Stimulated activated CD4-positive, alpha-beta T cell treated with anti-CD3 and anti-CD28 coated beads, Interleukin-1b, Interleukin-23, amount 100 ng/mL, for 1 hour (primary cell): ENCODE measurements at places on chromosomes 2 and 18.

DNA sequence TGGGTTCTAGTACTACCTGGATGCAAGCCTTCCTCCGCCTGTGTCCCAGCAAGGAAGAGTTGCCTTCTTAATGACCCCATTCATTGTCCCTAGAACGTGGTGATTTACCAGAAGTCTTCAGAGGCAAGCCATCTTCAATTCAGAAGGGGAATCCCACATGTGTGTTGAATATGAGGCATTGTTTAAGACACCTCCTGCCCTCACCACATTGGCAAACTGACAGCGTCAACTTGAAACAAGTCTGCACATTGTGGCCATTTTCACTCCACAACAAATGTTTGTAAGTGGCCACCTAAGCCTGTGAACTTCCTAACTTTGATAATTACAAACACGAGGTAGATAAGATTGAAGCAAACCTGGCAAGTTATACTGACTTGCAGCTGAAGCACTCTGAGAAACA lies 83.7 kb downstream of the TCF7L1 start:
- DNase-seq: no peak

DNA sequence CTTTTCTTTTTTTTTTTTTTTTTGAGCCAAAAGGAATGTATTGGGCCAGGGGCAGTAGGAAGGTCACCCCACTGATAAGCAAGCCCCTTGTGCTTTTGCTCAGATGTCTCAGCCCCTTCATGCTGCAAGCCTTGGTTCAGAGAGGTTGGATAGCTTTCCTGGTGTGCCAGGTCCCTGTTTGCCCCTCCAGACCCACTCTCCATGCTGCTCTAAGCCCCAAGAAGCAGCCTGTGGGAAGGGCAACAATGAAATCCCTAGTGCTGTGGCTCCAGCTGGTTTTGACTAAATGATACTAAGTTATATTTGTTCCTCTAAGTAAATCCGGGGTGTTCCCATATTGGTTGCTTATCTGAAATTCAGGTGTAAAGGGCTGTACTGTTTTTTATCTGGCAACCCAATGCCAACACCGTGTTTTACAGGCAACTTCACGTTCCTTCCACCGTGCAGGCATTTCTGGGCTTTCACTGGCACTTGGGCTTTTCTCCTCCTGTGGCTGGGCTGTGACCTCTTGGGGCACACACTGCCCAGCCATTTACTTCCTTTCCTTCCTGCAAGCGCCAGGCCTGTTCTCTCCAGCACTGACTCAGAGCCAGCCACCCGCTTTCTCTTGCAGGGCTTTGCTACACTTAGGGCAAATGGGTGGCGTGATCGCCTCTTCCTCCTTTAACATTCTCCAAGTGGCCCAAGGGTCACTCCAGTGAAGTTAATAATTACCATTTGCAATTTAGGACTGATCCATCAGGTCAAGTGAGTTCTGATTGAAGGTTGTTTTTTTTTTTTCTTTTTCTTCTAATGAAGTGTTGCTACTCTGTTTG lies 21.6 kb downstream of the MERTK start:
- no peak for DNase-seq

- no peak for DNase-seq
These were observed 627.6 kb upstream of the PKDCC start for GRCh38 chr2:41420219-41420618.

DNA sequence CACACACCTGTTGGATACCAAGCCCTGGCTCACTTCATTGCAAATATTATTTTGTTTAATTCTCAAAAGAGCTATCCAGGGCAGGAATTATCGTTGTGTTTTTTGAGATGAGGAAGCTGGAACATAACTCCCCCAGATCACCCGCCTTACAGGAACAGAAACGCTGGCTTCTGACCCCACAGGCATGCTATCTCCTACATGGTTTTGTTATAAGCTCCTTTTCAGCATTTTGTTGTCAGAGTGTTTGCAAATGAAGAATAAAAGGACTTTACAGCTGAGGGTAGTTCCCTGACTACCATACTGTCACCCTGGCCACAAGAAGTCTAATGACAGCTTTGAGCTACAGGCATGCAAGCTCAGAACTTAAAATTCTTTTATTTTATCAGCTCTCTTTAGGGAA lies 62.0 kb upstream of the MRPS9 start:
- DNase-seq: no peak

- DNase-seq: no peak
These were observed 189.7 kb downstream of the LRRTM1 start for GRCh38 chr2:80114812-80115211.

DNA sequence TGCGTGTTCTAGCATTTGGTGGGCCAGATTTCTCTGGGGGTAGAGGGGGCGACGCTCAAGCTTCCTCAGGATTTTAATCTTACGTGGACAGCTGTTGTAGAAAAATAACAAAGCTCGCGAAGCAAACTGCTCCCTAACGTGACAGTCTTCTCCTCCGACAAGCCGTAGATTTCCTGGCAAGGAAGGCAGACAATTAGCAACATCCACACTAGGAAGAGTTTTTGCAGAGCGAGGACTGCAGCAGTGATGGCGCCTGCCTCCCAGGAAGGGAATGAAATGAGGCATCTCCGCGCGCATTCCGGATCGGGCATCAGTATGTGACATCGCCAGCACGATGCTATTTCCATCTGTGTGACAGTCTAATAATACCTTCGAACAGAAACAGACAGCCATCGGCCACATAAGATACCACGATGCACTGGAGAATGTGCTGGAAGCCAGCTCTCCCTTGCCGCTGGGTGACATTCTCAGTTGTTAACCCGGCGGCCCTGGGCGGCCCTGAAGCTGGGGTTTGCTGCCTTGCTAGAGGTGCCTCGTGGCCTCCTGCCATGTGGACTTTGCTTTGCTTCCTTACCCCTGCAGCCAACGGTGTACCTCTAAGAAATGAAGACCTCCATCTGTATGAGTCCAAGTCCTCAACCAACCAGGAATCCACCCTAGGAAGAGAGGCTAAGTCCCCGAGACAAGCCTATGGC lies 101.8 kb upstream of the AGAP1 start:
- no peak for DNase-seq

DNA sequence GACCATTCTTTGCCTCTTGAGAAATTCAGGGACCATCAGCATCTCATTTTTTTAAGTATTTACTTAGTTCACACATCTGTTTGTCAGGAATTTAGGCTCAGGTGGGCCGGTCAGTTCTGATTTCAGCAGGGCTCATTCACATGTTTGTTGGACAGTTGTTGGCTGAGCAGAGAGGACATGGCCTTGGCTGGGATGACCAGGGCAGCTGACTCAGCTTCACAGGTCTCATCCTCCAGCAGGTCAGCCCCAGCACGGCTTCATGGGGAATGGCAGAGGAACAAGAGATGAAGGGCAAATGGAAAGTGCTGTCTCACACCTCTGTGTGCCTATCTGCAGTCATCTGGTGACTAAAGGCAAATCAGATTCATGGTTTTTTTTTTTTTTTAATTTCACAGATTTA lies 136.1 kb upstream of the TMEM200C start:
- no peak for DNase-seq

DNA sequence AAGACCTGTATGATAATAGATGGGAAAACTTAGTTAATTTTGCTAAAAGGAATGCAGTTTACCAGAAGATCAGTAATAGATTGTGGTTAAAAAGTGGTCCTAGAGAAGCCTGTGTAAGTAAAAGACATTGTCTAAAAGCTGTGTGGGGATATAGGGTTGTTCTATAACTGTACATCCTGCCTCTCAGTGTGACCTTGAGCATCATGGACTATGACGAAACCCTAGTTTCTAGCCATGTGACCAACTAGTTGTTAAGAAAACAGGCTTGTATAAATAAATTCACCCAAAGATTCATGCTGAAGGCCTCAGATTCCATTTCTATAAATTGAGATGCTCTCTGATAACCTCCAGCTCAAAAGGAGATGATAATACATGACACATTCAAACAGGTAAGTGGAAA lies 160.7 kb downstream of the IKZF2 start:
- DNase-seq: no peak

DNA sequence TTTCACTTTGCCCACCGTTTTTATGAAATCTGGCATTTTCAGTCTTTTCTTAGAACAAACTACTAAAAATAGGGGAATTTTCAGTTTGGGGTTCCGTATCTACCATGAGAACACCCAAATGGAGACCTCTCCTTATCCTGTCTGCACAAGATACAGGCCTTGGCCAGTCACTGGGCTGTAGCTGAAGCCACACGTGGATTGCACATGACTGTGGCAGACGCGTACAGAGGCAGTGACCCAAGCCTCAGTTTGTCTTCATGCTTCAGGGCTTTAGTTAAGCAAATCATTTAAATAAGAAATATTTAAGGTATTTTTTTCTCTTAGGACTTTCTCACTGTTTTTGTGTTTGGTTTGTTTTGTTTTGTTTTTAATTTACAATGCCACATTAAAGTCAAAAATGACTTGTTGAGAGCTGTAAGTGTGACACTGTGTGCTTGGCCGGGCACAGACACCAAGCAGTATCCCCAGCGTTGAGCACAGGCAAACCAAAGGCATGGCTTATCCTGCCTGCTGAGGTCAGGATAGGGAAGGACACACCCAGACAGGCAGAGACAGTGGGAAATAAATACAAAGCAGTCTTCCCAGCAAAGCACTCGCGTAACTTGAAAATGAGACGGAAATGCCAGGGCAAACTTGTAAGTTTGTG lies 53.3 kb downstream of the TRAPPC12 start:
- DNase-seq: no peak

DNA sequence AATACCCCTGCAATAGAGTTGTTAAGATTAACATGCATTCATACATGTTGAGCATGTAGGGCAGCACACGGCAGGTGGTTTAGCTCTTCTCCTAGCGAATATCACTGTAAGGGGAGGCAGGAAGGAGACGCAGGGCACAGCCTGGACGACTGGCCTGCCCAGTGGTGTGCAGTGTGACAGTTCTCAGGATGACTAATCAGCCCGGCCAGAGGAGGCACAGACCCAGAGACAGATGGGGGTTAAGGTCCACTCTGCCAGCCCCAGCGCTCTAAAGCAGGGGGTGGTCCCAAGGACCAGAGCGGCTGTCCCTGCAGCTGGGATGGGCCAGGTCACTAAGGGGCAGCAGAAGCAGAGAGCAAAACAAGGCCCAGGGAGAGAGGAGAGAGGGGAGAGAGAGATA lies 63.7 kb downstream of the RNF152 start:
- no peak for DNase-seq

DNA sequence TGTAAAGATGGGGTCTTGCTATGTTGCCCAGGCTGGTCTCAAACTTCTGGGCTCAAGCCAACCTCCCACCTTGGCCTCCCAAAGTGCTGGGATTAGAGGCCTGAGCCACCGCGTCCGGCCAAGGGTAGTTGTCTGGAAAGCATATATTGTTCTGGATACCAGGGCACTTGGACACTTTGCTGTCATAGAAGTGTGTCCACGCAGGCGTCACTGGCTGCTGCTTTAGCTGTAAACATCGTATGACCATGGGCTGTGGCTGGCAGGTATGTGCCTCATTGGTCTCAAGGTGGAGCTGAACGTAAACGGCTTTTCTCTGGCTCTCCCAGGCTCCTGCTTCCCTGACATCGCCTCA lies 3.2 kb upstream of the GPR35 start:
- DNase-seq: no peak

DNA sequence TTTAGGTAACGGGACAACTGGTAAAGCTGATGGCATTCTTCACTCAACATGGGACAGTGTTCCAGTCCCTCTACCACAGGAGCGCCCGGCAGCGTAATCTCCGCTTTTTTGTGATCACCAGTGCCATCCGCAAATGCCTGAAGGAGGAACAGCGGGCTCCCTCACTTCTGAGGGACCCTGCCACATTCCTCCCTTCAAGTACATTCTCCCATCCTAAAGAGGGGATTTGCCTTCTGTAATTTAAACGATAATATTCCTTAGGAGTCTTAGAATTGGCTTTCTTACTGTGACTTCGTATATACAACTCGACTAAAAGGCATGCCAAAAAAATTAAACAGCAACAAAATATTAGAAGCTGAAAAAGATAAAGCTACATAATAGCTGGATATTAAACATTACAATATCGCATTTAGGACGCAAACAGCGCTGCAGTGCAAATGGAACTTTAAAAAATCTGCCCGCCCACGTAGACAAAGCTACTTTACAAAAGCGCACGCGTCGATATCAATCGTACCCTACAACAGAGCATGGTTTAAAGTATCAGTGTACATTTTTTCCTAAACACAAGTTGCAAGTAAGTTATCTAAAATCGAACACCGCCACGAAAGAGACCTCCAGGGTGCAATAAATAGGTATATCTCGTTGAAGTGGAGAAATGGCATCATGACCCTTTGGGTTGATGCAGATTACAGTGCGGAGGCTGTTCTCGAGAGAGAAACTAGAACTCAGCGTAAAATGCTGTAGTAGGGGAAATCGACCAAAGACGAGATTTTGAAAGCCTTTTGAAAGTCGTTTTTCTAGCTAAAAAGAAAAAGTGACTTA lies 2.3 kb upstream of the VSNL1 start:
- no peak for DNase-seq

DNA sequence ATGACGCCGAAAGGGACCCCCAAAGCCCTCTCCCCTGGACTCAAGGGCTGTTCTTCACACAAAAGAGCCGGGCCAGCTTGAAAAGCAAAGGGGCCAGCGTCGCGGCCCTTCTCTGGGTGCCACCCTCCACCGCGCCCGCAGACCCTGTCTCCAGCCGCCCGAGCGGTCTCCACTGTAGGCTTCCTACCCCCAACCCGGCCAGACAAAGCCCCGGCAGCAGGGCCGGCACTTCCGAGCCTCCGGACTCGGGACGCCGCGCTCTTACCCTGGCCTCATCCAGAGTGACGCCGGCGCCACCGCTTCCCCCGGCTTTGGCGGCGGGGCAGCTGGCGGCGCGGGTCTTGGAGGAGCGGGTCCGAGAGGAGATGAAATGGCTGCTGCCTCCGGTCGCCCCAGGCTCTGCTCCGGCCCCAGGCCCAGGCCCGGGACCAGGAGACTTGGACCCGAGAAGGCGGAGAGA lies 603 bp downstream of the ATAD2B start:
- no peak for DNase-seq

- DNase-seq: no peak
These were observed 373.6 kb downstream of the DCDC2C start for GRCh38 chr2:4077017-4077416.

DNA sequence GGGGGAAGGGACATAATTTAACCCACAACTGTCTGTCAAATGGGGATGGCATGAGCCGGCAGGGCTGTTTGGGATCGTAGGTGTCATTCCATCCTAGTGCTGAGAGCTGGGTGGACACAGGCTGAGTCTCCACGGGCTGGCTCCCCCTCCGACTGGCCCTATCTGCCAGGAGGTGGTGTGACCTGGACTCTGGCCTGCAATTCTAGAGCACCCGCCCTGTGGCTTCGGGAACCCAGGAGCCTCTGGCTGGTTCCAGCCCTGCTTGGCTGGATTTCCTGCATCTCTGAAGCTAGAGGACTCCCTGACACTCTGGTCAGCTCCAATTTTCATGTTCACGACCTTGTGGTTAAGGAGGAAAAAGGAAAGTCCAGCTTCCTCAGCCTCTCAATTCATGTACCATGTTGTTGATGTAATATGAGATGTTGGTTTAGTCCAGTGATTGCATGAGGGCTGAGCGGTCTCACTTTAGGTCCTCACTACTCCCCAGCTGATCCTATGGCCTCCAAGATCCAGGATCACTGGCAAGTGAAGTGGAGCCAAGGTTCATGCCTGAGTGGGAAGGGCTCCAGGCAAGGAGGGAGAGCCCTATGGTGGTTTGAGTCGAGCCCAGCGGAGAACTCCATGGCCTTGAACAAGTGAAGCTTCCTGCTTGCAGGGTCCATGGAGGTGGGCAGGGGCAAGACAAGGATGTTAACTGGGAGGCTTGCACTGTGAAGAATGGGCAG lies 169.1 kb downstream of the NDUFA10 start:
- no peak for DNase-seq
